ENCODE measurements at places on chromosomes 4 and X. TPM values are rescaled to one million over a fixed set of nuclear protein-coding genes. Genes with fewer than 3 reads are reported as not detected.
A peak's percentile ranks its signal among the peaks of the same experiment; 100 is the strongest.

Gene CORIN
- 6.2 TPM for total RNA-seq

- no peak for DNase-seq
Measured at GRCh38 chrX:118189000-118189399, 72.4 kb upstream of the KLHL13 start.

- no peak for DNase-seq
Measured at GRCh38 chr4:35771571-35771970, 472.7 kb downstream of the ARAP2 start.

DNA sequence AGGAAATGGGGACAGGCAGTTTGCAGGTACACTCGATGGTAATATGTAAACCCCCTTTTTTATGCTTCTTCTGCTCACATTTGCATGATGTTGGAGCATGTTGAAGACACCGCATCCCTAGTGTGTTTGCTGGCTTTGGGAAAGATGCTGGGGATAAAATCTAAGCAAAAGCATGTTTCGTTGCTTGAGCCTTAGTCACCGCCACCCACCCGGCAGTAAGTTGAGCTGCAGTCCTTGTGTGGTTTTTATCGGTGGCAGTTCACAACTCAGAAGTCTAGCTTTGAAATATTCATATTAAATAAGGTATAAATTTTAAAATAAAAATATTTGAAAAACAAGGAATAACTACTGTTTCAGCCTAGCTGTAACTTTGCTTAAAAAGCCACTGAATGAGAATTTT, 21.7 kb upstream of the MND1 start:
- DNase-seq = no peak

- DNase-seq = no peak
Measured at GRCh38 chr4:159052315-159052714, 50.6 kb upstream of the RAPGEF2 start.

Gene FRAS1
- 1.0 TPM for total RNA-seq

Gene ADH4
- total RNA-seq = not detected

GRCh38 chr4:138951764-138952163, 63.8 kb upstream of the NOCT start:
- no peak for DNase-seq

GRCh38 chrX:41084893-41085511, at the start of gene USP9X:
USP9X (plus strand) TSS chrX:41085445; CDS start chrX:41123629, 38,184 bp downstream.
- peak; percentile 95 for DNase-seq

GRCh38 chrX:53330331-53330730, 48.9 kb upstream of the IQSEC2 start:
- no peak for DNase-seq

Gene FDCSP
- not detected for total RNA-seq

DNA sequence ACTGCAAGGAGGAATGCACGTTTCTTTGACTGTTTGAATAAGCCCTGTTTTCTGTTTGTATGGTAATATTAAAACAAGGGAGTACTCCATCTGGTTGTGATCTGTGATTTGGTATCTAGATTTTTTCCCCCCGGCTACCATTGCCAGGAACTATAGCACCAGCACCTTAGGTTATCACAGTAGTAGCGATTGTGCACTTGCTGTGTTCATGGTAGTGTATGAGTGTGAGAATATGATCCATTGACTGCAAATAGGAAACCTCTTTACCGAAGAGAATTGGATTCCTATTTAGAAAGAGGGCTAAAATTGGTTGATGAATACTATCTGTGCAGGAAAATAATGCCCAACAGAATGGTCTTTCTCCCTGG, 69.9 kb downstream of the LARP7 start:
- no peak for DNase-seq

DNA sequence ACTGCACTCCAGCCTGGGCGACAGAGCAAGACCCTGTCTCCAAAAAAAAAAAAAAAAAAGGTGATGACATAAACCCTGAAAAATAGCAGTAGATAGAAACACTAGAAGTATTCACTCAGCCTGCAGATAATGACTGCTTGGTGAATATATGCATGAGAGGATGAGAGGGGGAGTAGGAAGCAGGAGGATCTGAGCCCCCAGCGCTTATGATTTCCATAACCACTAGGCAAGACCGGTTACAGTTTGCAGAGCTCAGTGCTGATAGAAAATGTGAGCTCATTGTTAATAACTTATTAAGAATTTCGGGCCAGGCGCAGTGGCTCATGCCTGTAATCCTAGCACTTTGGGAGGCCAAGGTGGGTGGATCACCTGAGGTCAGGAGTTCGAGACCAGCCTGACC, 40.8 kb upstream of the SLC34A2 start:
- DNase-seq = no peak

Gene JCHAIN
- total RNA-seq = 12.7 TPM

DNA sequence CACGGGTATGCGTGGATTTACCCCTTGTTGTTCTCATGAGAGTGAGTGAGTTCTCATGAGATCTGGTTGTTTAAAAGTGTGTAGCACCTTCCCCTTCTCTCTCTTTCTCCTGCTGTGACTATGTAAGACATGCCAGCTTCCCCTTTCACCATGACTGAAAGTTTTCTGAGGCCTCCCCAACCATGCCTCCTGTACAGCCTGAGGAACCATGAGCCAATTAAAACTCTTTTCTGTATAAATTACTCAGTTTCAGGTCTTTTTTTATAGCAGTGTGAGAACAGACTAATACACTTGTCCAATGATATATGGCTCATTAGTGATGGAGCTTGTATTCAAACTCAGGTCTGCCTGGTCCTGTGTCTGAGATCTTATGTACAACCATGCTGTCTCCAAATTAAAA, 28.5 kb upstream of the RTL3 start:
- no peak for DNase-seq

- DNase-seq = no peak
Measured at GRCh38 chrX:150316564-150316963, 46.6 kb upstream of the MAMLD1 start.

- DNase-seq = no peak
Measured at GRCh38 chr4:145170223-145170622, 10.2 kb downstream of the OTUD4 start.

Gene DGAT2L6
- not detected for total RNA-seq

DNA sequence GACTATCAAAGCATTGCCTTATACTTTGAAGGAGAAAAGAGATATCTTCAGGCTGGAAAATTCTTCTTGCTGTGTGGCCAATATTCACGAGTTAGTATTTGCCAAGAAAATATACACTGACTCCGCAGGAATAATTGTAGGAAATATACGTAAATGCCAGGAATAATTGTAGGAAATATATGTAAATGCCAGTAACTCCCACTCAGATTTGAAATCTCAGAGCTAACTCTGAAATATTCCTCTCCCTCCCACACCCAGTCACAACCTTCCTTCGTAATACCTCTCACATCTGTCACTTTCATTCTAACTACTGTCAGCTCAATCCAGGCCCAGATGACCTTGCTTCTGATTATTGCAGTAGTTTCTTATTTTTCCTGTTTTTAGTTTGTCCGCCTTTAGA, 73.5 kb downstream of the WDR19 start:
- no peak for DNase-seq

DNA sequence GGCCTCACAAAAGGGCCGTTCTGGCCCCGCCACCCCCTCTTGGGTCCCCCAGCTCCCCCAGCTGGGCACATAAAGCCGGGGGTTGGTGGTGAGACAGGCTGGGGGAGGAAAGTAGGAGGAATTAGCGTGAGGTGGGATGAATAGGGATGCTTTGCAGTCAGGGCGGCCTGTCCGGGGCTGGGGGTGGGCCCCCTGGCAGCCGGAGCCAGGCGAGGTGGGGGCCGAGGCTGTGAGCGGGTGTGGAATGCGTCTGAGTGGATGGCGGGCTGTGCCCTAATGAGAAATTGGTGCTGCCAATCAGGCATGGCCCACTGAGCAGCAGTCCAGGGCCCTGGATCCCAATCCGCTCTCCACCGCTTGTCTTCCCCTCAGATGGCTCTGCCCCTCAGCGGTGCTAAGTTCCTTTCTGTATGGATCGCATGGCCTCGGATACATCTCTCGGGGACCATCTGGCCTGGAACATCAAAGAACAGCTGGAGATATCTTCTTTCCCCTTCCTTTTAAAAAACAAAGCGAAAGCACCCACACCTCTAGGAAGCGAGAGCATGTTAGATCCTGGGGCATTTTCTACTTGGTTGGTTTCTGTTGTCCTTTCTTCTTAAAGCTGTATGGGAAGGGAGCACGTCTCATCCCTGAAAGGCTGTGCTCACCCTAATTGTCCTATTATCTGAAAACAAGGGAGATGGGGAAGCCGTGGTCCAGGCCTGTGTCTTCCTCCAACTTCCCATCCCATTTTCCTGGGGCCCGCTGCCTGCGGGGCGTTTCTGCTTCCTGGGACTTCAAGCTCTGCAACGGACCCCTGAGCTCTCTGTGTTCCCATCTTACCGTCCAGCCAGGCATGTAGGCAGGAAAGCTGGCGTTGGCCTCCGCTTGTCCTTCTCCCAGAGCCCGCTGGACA, 106.9 kb downstream of the SORCS2 start:
- DNase-seq = no peak

Gene EXOC1L
- total RNA-seq = not detected

Gene CXCL10
- not detected for total RNA-seq

DNA sequence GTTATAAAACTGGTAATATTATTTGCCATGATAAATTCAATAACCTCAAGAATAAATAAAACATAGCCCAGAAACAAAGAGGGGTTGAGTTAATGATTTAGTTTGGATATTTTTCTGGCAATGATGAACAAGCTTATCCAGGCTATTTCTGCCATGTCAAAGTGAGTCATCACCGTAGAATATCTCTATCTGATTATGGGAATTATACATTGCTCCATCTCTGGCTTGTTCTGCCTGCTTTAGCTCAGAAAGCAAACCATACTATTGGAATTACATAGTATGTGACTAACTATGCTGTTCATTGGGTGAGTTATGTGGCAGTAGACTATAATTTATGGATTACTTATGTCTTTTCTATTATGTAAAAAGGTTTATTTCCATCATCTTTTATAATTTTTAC, 680.1 kb upstream of the AADAT start:
- DNase-seq = no peak

GRCh38 chr4:84697615-84698201, 114.8 kb downstream of the CDS1 start:
- no peak for DNase-seq

- no peak for DNase-seq
Measured at GRCh38 chr4:152081024-152081423, 320.2 kb upstream of the GATB start.

- no peak for DNase-seq
Measured at GRCh38 chr4:111214371-111214770, 591.5 kb upstream of the PITX2 start.

Gene PNMA6E
- not detected for total RNA-seq

Measured in uterus (tissue), 4 donors.